ENCODE measurements at places on chromosomes 1 and 21.
A peak's percentile ranks its signal among the peaks of the same experiment; 100 is the strongest.

GRCh38 chr1:214853340-214853739, 229.2 kb upstream of the KCNK2 start:
- no peak for DNase-seq

DNA sequence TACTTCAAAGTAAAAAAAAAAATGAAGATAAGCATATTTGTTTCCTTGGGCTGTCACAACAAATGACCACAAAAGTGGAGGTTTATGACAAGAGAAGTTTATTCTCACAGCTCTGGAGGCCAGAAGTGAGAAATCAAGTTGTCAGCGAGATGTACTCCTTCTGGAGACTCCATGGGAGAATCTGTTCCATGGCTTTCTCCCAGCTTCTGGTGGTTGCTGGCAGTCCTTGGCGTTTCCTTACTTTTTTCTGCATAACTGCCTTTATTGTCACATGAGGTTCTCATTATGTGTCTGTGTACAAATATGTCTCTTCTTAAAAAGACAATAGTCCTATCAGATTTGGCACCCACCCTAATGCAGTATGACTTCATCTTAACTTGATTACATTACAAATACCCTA, 398.3 kb downstream of the KCNT2 start:
- no peak for DNase-seq

DNA sequence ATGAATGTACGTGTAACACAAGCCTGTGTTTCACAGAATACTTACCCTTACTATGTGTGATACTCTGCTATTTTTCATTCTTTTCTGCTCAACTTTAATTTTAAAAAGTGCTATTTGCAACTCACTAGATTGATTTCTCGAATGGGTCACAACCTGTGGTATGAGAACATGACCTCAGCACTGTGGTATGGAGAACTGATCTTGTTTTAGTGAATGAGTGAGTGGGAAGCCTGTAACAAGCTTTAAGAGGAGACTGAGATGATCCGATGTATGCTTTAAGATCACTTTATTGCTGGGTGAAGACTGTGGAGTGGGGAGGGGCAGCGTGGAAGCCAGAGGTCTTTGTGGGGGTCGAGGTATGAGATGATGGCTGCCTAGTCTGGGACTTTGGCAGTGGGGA, 21.6 kb downstream of the MECR start:
- DNase-seq: no peak

DNA sequence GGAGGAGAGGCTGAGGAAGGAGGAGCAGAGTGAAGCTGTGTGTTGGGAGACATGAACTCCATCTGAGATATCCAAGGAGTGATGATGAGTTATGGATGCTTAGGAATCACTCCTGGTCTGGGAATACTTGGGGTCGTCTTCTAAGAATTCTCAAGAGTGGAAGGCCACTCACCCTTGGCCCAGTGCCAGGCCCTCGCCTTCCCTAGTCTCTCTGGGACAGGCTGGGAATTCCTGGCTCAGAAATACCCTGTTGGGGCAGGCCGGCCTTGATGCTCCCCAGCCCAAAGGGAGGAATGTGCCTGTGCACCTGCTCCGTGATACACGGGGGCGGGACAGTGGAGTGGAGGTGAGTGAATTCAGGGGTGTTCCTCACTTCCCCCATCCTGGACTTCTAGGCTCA, 12.6 kb upstream of the LMNA start:
- no peak for DNase-seq

DNA sequence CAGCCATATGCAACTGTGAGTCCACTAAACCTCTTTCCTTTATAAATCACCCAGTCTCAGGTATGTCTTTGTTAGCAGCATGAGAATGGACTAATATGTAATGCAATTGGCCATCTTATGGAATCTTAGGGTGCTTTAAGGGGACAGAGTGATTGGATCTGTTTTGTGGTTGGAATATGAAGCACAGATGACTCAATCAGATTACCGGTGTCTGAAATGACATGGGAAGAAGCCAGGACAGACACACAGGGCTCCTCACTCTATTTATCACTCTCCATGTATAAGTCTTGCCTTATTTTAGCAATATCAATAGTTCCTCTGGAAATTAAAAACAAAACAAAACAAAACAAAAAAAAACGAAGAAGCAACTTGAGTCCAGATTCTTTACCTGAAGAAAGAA, 12.9 kb downstream of the KCNJ6 start:
- no peak for DNase-seq

DNA sequence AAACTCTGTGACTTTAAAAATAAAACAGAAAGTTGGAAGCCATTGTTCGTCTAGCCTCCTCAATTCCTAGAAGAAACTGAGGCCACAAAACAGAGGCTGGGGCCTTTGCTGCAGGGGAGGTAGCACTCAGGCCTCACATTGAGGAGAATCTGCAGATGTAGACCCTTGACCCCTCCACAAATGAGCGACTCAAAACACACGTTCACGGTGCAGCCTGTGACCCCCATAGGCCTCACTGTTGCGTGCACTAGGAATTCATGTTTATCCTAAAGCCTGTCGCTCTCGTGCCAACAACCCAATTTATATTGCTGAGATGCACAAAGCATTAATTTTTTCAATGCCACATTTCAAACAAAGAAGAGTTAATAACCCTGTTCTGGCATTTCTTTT, 5.6 kb downstream of the TMEM51 start:
- no peak for DNase-seq

- DNase-seq: no peak
Observed at GRCh38 chr1:22578732-22579361, 15.6 kb downstream of the EPHA8 start.

DNA sequence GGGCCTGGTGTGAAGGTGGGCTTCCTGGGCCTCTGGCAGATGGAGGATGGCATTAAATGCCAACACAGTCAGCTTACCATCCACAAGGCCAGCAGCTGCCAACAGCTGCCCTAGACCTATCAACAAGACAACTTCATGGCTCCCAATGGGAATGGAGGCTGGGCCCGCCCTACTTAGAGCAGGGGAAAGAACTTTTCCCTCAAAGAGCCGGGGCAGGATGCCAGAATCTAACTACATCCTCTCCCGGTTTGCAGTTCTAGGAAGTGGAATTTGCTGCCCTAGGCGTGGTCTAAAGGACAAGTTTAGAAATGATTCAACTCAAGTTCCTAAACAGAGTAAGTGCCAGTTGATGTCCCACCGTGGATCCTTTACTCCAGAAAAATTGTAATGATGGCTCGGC, 13.1 kb downstream of the ICMT start:
- no peak for DNase-seq

GRCh38 chr1:228527596-228527995, 40.4 kb downstream of the RNF187 start:
- no peak for DNase-seq

- no peak for DNase-seq
Observed at GRCh38 chr1:160226623-160227022, 21.4 kb downstream of the PEA15 start.

- no peak for DNase-seq
Observed at GRCh38 chr1:55214212-55214933, 791 bp downstream of the USP24 start.

- peak; percentile 20 for DNase-seq
Observed at GRCh38 chr21:40466893-40467483, 380.0 kb downstream of the DSCAM start.

GRCh38 chr21:17795146-17796036, 23.8 kb downstream of the C21orf91 start:
- no peak for DNase-seq

DNA sequence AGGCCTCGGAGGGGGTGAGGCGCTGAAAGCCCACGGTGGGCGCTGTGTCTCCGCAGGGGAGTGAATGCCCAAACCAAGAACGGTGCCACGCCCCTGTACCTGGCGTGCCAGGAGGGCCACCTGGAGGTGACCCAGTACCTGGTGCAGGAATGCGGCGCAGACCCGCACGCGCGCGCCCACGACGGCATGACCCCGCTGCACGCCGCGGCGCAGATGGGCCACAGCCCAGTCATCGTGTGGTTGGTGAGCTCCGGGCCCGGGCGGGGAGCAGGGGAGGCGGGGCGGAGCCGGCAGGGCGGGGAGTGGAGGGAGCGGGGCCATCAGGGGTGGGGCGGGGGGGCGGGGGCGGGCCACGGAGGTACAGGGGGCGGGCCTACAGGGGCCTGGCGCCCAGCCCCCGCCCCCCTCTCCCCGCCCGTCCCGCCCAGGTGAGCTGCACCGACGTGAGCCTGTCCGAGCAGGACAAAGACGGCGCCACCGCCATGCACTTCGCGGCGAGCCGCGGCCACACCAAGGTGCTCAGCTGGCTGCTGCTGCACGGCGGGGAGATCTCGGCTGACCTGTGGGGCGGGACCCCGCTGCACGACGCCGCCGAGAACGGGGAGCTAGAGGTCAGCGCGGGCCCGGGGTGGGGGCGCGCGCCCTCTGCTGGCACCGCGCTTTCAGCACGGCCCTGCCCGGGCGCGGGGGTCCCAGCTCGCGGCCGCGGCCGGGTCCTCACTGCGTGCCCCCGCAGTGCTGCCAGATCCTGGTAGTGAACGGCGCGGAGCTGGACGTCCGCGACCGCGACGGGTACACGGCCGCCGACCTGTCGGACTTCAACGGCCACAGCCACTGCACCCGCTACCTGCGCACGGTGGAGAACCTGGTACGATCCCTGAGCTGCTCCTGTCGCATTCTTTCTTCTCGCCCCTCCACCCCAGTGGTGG, 15.9 kb downstream of the ESPN start:
- DNase-seq: peak; percentile 27

DNA sequence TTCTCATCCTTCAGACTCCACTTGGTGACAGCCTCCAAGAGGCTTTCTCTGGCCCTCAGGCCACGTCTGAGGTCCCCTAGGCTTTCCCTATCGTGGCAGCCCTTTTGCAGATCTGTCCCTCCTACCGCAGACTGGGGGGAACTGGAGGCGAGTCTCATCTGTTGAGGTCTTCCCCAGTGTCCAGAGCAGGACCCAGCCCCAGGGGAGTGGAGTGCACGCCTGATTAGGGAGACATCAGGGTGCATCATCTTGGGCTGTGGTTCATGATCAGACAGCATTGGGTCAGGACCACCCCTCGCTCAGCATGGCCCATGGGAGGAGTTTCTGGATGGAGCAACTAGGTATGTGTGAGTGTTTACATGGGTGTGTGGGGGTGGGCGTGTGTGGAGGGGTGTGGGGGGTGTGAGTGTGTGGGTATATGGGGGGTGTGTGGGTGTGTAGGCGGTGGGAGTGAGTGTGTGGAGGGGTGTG, 8.5 kb upstream of the MATN1 start:
- no peak for DNase-seq

- DNase-seq: no peak
Observed at GRCh38 chr1:10891091-10891490, 94.6 kb upstream of the CASZ1 start.

GRCh38 chr1:157073944-157074685, 25.5 kb downstream of the ETV3L start:
- peak; percentile 70 for DNase-seq

GRCh38 chr1:19347533-19348172, 35.5 kb downstream of the SLC66A1 start:
- peak; percentile 63 for DNase-seq

DNA sequence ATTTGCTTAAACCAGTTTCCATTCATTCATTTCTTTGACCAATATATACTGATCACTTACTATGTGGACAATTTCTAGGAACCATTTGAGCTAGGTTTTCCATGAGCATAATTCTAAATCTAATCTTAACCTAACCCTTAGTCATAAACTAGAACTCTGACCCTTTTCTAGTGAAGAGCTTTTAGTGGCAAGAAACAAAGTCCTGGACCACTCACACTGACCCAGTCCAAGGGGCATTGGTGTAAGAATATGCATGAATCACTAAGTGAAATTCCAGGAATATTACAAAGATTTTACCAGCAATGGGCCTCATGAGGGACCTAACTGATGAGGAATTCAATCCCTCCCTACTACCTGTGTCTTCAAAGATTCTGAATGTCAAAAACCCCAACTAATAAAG, 40.6 kb upstream of the SLC2A1 start:
- DNase-seq: no peak

- DNase-seq: no peak
Observed at GRCh38 chr1:172486805-172487454, 43.1 kb upstream of the PIGC start.

DNA sequence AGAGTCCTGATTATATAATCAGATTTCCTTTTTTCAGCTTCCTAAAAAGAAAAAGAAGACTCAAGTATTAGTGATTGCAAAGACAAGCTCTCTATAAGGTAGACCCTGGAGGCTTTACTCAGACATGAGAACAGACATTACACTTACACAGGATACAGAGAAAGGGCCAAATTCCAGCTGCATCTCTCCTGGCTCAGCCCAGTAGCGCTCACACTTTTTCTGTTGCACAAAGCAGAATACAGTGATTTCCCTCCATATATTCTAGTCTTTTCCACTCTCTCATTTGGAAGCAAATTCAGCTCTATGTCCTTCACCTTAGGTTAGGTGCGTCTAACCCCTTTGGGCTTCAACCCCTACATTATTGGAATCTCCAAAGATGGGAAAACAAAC, 15.1 kb downstream of the PTPN22 start:
- no peak for DNase-seq

GRCh38 chr1:196858811-196859210, 29.0 kb upstream of the CFHR4 start:
- DNase-seq: no peak

GRCh38 chr21:38668067-38668466, 137.7 kb upstream of the ETS2 start:
- no peak for DNase-seq

GRCh38 chr1:110438893-110439292, 12.1 kb upstream of the PROK1 start:
- no peak for DNase-seq

GRCh38 chr1:61254634-61255357, 172.4 kb downstream of the NFIA start:
- DNase-seq: peak; percentile 53

- DNase-seq: no peak
Observed at GRCh38 chr1:50972766-50973165, 2.7 kb downstream of the CDKN2C start.

- no peak for DNase-seq
Observed at GRCh38 chr1:68281946-68282615, 49.8 kb upstream of the WLS start.

DNA sequence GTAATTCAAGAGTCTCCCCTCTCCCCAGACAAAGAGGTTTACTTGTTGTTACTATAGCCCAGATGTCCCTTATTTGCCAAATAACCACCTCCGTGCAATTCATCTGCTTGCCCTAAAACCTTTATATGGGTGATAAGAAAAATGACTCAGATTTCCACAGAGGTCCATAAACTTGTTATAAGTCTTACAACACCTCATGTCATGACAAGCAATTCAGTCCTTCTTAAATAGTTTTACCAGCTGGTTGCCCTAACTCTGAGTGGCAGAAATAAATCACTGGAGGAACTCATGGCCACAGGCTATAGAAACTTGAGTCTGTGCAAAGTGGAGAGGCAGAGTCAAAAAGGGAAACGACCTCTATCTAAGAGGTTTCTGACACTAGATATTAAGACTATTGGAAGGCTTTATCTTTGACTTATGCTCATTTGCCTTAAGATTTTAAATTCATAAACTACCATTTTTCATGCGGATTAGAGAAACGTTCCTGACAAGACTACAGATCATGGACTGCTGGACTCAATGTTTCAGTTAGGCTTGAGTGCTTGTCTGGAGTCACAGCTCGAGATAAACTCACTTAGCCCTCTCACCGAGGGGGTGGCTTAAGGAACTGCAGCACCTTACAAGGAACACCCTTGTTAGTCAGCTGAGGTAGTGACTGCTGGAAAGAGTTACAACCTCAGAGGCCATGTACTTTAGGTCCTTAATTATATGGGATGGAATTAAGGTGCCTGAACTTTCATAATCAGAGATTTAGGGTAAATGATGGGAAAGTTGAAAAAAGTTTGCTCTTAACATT, 662.5 kb upstream of the USP24 start:
- no peak for DNase-seq

- DNase-seq: no peak
Observed at GRCh38 chr1:940107-941014, 16.6 kb downstream of the SAMD11 start.

GRCh38 chr1:66311092-66311491, 222.9 kb upstream of the SGIP1 start:
- DNase-seq: no peak

Measured in inflammatory macrophage (primary cell).